ENCODE measurements at places on chromosomes 12 and 14.

DNA sequence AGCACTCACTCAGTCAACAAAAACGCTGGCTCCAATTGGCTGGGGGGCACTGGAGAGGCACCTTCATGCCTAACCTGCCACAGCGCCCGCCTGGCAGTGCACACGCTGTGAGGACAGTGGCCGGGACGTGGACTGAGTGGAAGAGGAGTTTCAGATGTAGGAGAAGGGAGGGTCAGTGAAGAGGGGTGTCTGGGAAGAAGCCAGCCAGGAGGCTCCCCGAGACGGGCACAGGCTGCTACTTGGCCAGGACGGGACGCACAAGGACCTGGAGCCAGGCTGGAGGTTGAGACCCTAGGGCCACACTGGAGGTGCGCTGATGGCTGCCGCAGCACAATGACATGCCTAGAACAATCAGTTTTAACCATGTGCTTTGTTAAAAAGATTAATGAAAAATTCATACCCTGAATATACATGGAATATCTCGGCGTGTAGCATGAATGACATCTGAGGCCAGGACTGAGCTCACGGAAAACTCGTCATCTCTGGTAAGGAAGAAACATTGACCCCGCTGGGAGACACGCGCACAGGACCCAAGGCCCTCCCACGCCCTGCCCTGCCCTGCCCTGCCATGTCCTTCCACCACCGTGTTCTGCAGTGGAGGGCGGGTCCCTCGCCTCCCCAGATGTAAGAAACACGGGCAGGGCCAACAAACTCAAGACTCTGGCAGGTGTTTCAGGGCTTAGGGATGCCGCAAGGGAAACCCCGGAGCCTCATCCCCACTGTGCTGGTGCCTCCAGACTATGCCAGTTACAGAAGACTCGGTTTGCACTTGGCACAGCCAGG, 25.0 kb downstream of the AMN start:
- no peak for DNase-seq

GRCh38 chr14:28596391-28596790, 170.2 kb upstream of the FOXG1 start:
- DNase-seq, result no peak

DNA sequence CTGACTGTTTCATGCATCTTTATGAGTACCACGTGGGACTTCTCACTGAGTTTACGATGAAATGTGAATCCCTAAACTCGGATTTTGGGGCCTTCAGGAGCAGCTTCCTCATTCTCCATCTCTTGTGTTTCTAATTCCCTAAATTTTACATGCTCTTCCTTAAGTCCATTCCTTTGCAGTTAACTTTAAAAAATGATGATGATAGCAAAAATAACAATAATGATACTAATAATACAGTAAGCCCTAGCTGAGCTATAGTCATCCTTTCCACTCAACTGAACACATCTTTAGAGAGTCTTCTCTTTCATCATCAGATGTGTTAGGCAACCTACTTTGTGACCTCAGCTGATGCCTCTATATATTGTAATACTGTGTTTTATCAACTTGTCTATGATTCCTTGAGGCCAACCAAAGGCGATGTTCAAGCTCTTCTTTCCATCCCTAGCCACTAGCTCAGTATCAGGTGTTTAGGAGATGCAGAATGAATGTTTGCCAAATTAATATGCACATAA, 1196.4 kb downstream of the VRK1 start:
- no peak for DNase-seq

DNA sequence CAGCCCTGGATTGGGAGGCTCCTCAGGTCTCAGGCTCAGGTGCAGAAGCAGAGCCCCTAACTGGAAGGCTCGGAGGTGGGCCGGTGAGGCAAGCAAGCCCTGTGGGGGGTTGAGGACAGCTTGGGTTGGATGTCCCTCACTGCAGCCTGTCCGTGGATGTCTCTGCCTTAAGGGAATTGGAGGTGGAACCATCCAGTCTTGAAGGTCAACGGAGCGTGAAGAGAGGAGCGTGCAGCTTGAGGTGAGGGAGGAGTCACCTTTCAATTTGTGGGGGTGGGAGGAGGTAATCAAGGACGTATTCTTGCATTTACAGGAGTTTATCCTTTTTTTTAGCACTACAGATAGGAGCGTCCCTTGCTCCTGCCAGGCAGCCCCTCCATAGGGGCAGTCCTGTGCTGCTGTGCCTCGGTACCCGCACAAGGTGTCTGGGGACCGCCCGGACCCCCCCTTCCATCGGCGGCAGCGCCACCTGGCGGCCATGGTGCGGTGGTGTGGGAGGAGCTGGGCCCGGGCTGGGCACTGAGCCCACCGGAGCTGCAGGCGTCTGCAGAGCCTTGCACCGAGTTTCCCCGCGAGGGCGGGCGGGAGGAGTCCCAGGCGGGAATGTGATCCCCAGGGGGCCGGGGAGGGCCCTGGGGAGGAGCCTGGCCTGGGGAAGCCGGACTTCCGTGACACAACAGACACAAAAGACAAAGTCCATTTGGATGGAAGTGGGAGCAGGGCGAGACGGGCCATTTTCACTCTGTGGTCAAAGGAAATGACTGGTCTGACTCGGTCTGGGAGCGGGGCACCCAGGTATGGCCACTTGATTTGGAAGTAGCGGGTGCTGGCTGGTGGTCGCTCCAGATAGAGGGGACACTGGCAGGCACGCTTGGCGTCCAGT, 864 bp downstream of the DNAJC22 start:
- peak; percentile 68 for DNase-seq

All from stimulated activated CD8-positive, alpha-beta memory T cell treated with anti-CD3 and anti-CD28 coated beads, Interleukin-7, amount 100 ng/mL, for 1 hour (primary cell).